ENCODE measurements at places on chromosomes 7 and 10.

DNA sequence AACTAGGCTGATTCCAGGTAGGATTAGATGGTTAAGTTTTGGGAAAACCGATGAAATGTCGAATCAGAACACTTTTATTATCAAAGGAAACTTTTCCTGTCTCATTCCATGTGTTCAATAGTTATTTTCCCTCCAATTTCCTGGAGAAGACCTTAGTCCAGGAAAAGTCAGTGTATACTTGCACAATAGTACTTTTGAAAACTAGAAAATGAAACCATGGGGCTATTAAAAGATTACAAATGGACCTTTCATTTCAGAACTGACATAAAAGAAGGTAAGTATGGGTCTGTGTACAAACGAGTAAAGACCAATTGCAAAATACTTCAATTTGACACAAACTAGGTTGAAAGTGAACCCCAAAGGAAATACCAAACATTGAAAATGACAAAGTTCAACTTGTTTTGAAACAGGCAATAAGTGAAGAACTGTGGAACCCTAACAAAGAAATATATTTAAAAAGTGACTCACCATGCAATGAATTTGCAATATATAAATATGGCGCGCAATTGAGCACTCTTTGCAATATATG is 2.1 kb downstream of the AVPI1 start:
- DNase-seq = no peak

GRCh38 chr7:82468435-82468834 is 24.9 kb upstream of the CACNA2D1 start:
- DNase-seq = no peak

DNA sequence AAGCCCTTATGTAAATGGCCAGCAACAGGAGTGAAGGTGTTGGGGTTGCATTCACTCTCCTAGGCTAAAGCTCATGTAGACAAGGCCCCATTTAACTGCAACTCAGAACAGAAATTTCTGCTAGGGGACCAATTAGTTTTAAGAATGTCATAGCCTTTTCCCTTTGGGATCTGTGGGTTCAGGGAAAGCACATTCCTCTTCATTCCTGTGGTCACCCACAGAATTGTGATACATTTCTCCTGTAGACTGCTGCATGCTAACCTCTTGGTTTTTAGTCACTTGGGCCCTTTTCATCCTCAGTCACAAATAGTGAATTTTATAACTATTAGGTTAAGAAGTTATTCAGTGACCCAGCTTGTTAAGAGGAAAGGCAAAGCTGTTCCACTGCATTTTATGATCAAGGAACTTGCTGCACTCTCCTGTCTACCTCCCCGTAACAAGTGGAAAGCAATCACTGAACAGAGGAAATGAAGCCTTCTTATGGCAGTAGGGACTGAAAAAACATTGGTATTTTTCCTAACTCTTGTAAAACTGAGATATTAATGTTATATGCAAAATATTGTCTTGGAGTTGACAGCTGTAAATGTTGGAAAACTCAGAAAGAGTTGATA is 124.9 kb downstream of the SND1 start:
- no peak for DNase-seq

- DNase-seq = no peak
These were observed 152.3 kb downstream of the CPED1 start for GRCh38 chr7:121140790-121141189.

GRCh38 chr10:97297556-97298222 is 5.3 kb upstream of the ARHGAP19 start:
- no peak for DNase-seq

DNA sequence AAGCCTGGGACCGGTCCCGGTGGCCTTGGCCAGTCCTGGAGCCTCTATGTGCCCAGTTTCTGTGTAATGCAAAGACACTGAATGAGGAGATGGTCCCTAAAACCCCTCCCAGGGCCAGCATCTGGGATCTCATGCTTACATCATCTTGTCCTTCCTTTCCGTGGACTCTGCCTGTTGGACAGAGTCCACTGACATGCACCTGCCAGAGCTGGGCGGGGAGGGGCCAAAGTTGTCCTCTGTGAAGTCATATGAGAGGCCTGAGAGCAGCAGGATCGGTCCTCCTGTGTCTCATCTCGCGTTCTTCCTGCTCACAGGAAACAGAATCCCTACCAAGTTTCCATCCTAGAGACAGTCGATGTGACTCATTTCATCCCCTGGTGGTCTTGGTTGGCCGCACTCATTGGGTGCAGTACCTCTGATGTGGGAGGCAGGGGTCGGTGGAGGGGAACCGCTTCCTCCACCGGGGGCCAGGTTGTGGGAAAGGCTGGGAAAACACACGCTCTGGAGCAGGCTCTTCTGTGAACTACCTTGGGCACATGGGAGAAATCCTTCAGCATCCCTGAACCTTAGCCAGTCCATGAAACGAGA is 389.6 kb upstream of the PODXL start:
- DNase-seq = no peak

DNA sequence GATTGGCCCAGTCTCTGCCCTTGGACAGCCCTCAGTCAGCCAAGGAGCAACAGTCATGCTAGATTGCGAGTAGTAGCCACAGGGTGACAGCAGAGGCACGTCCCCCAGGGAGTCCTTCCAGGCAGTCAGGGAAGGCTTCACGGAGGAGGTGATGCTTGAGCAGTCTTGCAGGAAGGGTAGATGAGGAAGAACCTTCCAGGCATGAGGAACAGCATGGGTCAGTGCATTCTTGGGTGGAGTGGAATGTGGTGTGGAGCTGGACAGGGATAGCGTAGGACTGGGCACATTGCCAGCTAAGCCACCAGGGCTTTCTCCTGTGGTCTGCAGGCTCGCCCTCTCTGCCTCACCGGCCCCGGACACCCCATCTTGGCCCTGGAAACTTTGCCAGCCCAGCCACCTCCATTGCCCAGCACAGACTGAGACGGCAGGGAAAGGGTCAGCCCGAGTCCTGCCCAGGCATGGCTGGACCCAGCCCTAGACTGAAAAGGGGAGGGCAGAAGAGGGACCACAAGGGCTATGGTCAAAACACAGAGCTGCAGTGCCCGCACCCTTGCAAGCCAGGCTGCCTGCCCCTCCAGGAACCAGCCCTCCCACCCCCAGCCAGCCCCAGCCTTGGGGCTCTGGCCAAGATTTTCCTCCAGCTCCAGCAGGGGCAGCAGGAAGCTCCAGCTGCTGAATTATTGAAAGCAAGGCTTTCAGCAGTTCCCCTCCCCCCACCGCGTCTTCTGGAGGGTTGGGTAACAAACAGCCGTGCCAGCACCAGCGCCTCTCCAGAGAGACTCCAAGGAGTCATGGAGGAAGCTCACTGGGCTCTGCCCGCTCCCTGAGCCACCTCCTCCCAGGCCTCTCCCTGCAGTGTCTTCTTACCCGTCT is 18.7 kb downstream of the SRRM3 start:
- DNase-seq = no peak

DNA sequence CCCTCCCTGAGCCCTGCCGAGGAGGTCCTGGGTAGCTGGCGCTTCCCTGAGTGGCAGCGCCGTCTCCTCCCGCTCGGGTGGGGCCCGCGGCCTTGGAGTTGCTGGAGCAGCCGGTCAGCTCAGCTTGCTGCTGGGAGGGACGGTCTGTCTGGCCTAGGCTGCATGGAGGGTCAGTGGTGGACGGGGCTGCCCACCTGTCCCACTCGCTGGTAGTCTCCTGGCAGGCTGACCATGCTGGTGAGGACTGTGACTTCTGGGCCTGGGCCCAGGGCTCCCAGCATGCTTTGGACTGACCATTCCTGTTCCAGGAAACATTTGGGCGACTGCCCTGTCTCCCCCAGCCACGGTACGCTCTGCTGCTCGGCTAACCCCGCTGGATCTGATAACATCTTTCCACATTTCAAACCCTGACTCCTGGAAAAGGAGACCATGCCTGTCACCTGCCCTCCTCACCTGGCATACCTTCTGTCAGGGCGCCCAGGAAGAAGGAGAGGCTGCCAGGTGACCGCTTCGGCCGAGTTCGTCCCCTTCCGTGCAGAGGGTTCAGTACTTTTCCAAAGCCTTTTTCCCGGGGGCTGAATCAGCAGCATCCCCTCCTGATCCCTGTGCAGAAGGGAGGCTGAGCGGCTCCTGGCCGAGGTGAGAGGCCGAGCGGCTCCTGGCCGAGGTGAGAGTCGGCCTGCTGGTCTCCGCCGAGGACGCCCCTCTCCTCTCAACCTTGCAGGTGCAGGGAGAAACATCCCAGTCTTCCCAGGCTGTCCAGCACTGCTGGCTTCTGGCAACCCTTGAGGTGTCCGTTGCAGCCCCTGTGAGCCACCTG is 43.4 kb downstream of the FAM20C start:
- no peak for DNase-seq

DNA sequence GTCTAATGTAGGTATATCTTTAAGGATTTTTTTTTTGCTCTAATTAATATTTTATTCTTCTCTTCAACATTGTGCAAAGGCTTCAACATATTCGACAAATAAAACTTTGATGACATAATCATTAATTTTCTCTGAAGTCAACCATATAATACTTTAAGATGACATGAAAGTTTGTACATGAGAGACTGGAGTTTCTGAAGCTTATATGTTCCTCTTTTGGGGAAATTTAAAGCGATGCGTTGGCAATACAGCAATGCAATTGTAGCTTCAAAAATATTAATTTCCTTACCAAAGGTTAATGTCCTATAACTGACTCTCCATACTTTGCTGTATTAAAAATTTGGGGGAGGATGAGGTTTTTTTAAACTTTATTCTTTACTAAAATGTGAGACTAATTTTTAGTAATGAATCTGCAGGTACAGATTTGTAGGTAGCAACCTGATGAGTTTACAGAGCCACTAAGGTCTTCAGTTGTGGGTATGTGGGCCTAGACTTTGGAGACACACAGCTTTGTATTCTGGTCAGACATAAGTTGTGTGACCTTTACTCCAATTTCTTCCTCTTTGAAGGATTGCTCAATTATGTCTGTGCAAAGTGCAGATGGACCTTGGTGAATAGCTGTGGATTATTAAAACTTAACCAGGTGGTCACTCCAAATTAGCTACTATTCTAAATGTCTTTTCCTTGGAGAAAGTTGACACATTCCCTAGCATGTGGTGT is 18.0 kb upstream of the LIPA start:
- no peak for DNase-seq

DNA sequence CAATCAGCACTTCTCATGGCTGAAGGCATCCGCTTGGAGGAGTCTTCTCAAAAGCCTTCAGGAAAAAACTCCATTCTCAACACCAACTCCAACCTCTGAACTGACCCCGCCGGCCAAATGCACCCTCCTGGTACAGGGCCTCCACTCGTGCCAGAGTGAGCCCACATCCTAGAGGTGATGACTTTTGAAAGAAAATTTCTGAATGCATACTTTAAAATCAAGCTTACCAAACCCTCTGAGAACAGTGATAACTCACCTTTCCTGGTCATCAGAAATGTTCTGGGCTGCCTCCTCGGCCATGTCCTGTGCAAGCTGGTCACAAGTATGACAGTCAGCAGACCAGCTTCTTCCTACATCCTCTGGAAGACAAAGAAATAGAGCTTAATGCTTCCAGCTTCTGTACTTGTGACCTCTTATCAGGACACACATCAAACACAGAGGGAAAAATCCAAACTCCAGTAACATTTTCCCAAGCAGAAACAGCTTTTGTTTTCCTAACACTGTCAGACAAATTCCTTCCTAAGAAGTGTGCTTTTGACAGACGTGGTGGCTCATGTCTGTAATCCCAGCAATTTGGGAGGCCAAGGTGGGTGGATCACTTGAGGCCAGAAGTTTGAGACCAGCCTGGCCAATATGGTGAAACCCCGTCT is at the start of gene PKD1L1:
Gene PKD1L1 (minus strand): TSS at position 326 of the 650 bp plus-strand sequence. CDS start 26 bp downstream, at position 300.
- DNase-seq = no peak

- DNase-seq = no peak
These were observed 58.1 kb downstream of the CSGALNACT2 start for GRCh38 chr10:43196131-43196980.
